Activated naive CD4-positive, alpha-beta T cell (primary cell): ENCODE measurements at places on chromosomes 1 and 21.

DNA sequence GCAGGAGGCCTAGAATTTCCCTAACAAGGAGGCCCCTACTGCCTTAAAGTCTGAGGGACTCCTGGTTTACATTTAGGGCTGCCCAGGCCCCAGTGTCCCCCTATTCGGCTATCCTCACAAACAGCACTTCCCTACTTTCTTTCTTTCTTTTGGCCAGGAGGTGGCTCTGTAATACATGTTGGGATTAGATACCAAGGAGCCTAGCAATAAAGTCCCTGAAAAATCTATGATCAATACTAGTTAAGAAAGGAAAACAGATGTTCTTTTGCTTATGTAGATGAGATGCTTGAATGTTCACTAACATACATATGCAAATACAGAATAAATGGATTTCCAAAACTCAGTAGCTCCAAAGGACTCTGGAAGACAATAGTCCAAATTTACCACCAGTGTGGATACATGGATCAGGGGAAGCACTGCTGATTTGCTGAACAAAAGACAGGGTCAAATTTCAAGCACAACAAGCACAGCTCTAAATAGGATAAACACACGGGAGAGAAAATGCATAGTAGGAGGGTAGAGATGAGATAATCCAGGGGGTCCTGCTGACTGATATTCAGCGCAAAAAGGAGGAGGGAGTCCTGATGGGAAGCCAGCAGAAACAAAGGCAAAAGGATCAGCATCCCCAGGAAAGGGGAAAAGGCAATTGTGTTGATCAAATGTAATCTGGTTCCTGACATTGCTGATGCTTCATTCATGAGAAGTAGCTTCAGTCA is 240.0 kb downstream of the NUF2 start:
- no peak for DNase-seq

DNA sequence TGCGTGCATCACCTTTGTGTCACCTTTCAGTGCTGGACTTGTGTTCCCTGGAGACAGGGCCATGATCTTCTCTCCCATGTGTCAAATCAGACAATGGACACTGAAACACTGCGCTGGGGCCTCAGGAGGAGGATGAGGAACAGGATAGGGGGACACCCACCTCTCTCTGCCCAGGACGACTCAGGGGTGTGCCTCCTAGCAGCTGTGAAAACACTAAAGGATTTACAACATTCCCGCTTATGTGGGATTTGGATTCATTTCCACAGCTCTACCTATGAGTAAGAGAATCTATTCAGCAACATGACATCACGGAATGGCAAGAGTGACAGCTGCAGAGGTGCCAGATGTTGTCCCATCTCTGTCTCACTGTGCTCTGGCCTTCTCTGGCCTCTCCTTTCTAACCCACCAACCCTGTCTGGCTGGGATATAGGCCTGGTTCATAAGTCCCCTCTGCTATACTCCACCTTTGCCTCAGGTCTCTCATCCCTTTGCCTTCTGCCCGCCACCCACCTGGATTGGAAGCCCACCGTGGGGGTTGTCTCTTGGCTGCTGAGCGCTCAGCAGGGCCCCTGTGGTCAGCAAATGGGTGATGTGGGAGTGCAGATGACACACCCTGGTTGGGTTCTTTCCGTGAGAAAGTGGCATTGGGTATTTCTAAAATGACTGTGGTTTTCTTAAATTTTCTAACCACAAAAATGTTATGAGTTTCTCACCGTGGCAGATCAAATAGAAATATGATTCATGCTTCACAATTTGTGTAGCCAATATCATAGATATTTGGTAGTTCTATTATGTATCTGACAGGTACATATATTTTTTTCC is 47.1 kb upstream of the TLR5 start:
- no peak for DNase-seq

- no peak for DNase-seq
These were observed 1.5 kb downstream of the TMEM240 start for GRCh38 chr1:1538989-1539309.

DNA sequence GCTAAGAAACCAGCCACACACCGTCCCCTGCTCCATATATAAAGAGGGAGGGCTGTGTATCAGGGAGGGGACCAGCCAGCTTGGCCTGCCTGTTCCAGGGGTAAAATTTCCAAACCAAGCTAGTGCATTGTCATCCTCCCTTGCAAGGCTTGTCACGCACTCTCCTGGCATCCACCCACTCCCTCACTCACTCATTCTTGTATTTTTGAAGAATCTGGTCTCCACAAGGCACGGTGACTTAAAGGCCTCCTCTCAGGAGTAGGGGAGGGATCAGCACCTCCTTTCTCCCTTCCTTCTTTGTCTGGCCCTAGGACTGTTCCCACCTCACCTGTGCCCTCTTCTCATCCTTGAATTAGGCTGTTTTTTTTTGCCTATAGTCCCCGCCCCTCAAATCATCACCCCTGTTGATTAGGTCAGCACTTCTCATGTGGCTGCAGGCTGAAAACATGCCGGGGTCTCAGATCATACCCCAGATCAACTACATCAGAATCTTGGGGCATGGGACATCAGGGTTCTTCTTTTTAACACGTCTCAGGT is 5.0 kb downstream of the ABCA4 start:
- DNase-seq = no peak

DNA sequence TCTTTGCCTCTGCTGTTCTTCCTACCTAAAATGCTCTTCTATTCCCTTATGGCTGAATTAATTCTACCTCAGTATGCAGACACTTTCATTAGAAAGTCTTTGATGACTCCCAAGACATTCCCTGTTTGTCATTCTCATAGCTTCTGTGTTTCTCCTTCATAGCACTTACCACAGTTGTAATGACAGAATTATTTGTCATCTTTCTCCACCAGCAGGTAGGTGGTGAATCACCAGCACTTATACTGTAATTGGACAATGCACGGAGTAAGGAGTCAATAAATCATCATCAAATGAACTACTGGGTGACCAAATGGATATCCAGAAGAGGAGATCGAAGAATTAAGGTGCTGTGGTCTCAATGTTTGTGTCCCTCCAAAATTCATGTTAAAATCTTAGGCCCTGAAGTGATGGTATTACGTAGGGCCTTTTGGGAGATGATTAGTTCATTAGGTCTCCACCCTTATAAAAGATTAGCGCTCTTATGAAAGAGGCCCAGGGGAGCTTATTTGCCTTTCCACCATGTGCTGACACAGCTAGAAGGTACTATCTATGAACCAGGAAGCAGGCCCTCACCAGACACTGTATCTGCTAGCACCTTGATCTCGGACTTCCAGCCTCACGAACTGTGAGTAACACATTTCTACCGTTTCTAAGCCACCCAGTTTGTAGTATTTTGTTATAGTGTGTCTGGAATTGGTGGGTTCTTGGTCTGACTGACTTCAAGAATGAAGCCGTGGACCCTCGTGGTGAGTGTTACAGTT is 2.4 kb upstream of the CCT8 start:
- no peak for DNase-seq

DNA sequence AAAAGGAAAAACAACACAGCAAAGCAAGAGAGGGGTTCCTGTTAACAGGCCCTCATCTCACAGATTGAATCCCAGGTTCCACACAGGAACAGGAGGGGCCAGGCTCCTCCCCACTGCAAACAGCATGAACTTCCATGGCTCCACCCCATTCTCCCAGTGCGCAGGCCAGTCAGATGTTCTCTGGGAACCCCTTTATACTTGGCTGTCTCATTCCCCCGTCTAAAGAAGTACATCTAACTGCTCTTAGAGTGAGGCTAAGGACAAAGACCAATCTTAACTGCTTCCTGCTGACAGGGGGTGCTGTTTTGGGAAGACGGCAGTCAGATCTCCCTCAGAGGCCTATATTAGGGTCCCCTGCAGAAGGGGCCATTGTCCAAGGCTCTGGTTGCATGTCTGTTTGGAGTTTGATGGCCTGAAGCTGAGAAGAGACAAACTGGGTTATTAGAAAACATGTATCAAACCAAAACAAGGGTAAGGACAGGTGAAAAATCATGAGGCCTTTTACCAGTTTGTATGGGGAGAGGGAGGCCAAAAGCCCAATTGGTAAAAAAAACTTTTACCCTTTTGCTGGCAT is 10.5 kb upstream of the NASP start:
- DNase-seq = no peak

GRCh38 chr1:245026247-245026646 is 128.5 kb upstream of the KIF26B start:
- DNase-seq = no peak

GRCh38 chr1:154445040-154445472 is 39.9 kb downstream of the IL6R start:
- no peak for DNase-seq

DNA sequence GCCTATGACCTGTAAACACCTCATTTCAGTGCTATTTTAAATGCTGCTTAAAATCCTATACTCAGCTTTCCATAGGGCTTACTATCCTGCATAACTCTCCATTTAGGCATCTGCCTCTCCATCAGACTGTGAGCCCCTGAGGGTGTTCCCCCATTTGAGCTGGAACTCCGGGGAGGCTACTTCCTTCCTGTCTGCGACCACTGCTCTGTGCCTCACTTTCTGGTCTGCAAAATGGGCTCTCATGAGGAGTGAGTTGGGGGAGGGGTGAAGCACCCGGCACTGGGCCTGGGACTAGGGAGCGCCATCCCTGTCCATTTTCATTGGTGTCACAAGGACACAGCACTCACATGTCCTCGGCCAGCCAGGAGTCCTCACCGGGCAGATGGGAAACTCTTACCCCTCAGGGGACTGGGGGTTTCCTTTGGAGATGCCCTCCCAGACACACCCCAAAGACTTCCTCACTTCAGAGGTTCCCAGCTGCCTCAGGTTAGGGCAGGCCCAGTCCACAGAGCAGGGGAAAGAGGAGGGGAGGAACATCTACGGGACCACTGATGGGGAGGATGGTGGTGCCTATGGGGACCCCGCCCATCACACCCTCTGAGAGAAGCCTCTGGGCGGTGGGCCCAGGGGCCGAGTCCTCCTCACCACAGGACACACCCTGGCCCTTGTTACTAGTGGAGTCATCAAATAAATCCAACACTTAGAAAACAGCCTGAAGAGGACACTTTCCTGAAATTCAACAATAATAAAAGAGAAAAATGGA is 134.9 kb downstream of the MATN1 start:
- DNase-seq = no peak

DNA sequence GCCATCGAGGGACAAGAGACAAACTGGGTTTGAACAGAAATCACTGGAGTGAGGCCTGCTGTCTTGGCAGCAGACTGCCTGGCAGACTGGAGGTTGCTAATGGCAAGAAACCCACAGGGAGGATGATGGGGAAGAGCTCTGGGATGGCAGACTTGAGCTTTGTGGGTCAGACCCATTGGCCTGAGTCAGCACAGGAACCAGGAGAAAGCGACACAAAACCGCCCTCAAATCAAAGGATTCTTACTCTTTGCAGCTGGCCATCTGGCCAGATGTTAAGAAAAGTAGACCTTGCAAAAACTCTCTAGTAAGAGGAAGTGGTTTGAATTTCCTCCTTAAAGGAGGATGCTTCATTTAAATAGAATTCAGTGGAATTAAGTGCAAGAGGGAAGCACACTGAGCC is 195.2 kb upstream of the JUN start:
- DNase-seq = no peak

DNA sequence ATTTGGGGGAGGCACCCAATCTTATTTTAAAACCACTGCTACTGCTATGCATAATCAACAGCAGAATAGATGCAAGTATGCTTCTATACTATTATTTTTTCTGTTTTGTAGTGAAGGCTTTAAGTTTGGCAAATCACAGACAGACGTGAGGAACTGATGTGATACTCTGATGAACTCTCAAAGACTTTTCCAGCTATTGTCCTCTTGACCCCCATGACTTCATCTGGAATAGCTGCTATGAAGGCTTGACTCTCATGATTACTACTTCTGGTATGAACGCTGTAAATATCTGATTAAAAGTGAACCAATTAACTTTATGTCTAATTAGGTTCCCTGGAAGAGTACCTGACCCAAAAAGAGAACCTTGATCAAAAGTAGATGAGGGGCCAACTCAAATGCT is 49.1 kb downstream of the EYA3 start:
- DNase-seq = no peak
